ENCODE measurements at places on chromosomes 6 and 20.

DNA sequence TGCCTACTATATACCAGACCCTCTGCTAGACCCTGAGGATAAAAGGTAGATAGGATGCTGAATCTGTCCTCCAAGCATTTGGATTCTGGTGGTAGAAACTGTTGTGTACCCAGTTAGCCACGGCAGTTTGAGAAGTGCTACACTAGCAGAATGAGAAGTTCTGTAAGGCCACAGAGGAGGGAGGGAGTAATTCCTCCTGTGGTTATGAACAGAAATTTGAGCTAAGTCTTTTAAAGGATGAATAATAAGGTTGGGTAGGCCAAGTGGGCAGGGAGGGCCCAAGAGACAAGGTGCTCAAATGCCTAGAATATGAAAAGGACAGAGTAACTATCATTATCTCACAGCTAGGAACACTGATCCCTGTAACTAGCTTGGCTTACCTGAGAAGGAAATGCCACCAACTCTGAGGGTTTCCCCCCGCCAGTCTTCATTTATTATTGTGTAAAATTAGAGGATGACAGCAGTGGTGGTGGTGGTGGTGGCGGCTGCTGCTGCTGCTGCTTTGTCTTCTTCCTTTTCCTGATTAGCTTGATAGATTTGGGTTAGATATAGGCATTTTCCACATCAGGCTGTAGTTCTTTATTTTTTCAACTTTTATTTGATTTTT, 243.3 kb downstream of the PRL start:
- no peak for DNase-seq

- DNase-seq: no peak
Measured at GRCh38 chr6:31829633-31830283, 2.2 kb downstream of the HSPA1B start.

- DNase-seq: no peak
Measured at GRCh38 chr20:61771805-61772350, 293.8 kb downstream of the TAF4 start.

DNA sequence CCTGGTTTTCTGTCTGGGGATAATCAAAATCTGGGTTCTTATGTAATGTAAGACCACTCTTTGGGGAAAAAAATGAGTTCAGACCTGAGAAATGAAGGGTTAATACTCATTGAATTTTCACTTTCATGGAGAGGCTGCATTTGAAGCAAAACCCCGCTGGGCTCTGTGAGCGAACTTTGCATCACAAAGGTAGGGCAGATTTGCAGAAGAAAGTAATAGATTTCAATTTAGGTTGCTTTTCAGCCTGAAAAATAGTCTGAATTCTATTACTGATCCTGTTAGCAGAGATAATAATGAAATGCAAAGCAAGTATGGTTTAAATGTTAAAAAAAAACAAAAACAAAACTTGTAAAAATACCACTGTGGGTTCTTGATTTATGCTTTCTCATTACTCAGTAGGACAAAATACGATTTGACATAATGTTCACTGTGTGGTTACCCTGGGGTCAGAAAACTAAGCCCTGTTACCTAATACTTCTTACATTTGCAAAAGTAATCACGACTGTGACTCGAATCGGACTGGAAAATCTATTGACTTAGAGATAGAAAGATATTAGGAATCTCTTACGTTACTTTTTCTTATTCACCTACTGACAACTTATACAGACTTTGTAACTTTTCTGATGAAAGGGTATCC, 72.2 kb downstream of the UST start:
- DNase-seq: no peak

GRCh38 chr6:8570256-8570920, 135.0 kb upstream of the SLC35B3 start:
- no peak for DNase-seq

GRCh38 chr6:19921786-19922185, 84.6 kb downstream of the ID4 start:
- DNase-seq: no peak

DNA sequence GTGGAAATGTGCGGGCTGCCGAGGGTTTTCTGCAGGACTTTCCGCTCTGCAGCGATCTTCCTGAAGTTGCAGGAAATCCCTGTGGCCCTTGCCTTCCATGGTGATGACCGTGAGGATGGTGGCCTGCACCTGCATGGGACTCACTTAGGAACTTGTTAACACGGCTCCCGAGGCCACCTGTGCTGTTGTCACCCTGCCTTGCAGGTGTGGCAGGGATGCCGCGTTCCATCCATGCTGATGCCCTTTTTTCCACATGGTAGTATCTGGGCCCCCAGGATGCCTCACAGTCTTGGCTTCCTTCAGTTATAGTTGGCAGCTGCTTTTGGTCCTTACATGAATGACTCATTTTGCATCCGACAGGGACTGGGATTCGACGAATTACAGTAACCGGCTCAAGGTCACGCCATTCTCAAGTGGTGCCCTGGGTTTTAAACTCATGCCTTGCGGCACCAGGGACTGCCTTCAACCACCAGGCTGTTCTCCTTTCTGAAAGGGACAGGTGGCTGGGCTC, 37.2 kb downstream of the SYNJ2 start:
- DNase-seq: no peak

- DNase-seq: no peak
Measured at GRCh38 chr6:11277275-11278206, 45.1 kb upstream of the NEDD9 start.

DNA sequence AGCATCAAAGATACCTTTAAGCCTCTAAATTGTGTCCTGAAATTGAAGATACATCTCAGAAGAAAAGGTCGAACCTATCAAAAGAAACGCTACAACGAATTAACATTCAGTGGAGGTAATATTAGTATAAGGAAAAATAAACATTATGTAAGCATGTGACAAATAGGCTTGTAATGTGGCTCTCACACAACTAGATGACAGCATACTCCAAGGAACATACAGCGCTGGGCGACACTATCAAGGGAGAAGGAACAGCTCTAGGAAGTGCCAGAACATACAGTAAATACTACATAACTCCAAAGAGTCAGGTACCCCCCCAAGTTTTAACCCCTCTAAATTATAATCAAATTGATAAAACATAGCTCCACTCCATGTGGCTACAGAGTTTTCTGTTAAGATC, 103.5 kb downstream of the LAMP5 start:
- peak; percentile 23 for DNase-seq

GRCh38 chr6:38549795-38550194, 89.9 kb downstream of the BTBD9 start:
- no peak for DNase-seq

GRCh38 chr6:127385668-127386430, 42.4 kb upstream of the ECHDC1 start:
- no peak for DNase-seq

- DNase-seq: no peak
Measured at GRCh38 chr20:36848078-36848660, 27.8 kb upstream of the TLDC2 start.

Data from glutamatergic neuron (in vitro differentiated cells).